ENCODE measurements at places on chromosomes 3 and 15. TPM values are rescaled to one million over a fixed set of nuclear protein-coding genes. Genes with fewer than 3 reads are reported as not detected.

- DNase-seq = no peak
These were observed 82.3 kb downstream of the LPP start for GRCh38 chr3:188236271-188236670.

- DNase-seq = no peak
These were observed 48.1 kb downstream of the CALML4 start for GRCh38 chr15:68157074-68157473.

- no peak for DNase-seq
These were observed 75.9 kb upstream of the FGF12 start for GRCh38 chr3:192802957-192803899.

DNA sequence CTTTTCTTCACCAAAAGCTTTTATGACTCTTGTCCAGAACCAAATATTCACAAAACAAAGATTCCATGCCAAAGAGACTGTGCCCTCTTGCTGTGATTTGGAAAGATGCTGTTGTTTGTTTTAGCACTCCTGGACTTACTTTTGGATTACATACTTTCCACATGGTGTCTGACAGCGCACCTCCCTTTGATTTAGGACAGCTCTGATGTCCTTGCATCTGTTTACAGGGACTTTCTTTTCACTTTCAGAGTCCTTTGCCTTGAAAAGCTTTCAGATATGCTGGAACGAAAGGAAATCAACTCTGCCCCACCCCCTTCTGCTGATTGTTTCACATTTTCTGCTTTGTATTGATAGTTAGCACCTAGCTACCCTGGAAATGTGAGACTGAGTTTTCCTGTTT is 133.0 kb upstream of the NR2E3 start:
- no peak for DNase-seq

- no peak for DNase-seq
These were observed 8.6 kb upstream of the TIPIN start for GRCh38 chr15:66364944-66365528.

GRCh38 chr3:54901906-54902685 is 25.8 kb downstream of the LRTM1 start:
- DNase-seq = no peak

DNA sequence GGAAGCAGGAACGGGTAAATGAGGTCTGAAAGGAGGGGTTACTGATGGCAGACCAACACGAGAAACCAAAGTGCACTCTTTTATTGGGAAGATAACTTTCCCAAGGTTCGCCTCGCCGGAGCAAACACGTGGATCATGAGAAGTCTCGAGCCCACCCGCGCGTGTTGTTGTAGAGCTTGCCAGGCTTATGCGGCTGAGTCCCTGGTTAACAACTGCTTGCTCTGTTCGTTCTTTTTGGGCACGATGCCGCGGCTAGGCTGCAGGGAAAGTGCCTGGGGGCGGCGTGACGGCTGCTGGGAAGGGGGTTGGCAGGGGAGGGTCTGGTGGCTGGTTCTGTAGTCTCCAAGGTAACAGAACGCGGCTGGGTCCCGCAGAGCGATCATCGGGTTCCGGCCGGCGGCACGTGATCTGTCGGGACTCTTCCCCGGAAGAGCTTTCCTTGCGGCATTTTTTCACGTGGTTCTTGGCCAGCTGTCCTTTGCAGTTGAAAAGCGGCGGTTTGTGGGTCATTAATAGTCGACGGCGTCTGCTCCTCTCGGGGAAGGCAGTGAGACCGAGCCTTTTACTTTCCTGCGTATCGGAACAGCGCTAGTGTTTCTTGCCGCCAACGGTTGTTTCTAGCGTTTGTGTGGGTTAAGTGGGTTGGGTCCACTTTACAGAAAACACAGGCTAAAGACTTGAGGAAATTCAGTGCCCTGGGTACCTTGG is 1.5 kb downstream of the MGA start:
- DNase-seq = peak; percentile 19

DNA sequence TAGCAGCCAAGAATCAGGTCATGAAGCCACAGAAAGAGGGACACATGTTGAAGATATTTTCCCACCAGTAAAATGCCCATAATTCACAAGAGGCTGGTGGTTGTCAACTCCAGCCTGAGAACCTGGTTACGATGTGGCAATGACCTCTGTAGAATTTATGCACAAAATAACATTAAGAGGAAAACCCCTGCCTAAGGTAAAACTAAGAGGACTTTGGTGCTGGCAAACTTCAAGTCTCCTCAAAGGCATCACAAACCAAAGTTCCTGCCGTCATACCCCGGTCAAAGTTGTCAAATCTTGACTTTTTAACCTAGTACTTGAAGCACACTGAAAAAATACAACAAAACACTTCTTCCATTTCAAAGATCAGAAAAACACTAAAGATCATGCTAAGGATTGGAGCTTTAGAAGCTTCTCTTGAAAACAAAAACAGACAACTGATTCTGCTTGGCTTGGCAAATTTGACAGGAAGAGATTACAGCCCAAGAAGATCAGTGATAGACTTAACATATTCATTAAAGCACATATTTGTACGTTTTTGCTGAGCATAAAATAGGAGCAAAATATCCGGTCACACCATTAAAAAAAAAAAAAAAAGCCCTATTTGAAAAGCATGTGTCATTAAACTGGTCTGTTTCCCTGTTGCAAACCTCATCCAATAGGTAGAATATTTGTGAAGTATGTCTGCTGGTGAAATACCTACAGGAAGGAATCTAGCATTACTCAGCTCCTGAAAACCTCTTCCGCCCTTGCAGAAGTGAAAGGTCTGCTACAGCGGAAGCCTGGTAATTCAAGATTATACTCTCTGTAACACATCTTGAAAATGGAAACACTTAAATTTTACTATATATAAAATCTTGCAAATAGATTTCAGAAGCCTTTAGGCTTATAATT is 22.8 kb downstream of the EIF4E3 start:
- no peak for DNase-seq

GRCh38 chr15:63600001-63600615 is 2.9 kb downstream of the FBXL22 start:
- DNase-seq = peak; percentile 79

DNA sequence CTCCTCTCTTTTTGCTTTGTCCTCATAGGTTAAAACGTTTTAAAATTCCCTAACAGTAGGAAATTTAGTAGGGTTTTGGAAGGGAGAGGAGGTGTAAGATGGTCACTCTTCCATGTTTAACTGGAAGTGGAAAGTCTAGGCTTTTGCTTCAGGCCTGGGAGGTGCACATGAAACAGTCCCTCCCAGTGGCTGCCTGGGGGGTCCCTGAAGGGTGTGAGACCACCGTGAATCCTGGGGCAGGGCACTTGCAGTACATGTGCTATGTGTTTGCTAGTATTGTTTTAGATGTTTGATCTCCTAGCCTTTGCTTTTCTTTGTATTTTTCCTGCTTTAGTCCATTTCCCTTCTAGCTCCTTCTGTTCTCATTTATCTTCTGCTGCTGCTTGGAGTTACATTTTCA is 178.5 kb downstream of the THSD4 start:
- no peak for DNase-seq

GRCh38 chr3:81152156-81152555 is 609.3 kb downstream of the GBE1 start:
- no peak for DNase-seq

DNA sequence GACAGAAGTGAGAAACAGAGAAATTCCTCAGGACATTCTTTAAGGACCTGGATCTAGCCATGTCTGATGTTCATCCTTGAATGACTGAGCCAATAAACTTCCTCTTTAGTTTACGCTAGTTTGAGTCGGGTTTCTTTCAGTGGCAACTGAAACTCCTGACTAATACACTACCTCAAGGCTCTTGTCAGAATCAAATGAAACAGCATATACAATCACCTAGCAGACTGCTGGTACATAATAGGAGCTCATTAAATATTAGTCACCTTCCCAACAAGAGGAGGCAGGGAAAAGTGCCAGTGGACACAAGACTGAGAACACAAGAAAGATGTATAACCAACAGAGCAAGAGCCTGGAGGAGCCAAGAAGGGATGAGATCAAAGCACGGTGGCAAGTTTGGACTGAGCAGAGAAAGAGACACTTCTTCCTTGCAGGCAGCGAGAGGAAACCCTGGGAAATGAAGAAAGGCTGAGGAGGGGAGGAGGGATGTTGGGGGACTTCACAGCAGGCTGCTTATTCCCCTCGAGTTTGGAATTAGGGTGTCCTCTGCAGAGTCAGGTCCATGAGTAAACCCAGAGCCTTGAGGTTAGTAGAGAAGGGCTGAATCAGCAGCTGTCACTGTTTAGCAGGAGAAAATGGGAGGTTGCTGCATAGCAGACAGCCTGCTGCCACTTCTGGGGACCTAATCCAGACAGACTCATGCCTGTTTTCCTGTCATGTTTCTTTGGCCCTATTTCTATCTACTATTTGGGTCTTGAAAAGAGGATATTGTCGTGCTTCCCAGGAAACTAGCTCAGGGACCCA is 73.3 kb downstream of the MRPL46 start:
- no peak for DNase-seq

GRCh38 chr3:30085486-30085885 is 520.9 kb upstream of the TGFBR2 start:
- DNase-seq = no peak

- no peak for DNase-seq
These were observed 197.5 kb downstream of the ADAMTS9 start for GRCh38 chr3:64490180-64490724.

GRCh38 chr15:93250209-93250608 is 161.2 kb upstream of the RGMA start:
- DNase-seq = no peak

GOLGA8T gene
- total RNA-seq = 1.4 TPM

ASB14 gene
- not detected for total RNA-seq

MINAR1 gene
- total RNA-seq = 0.21 TPM

PRR20G gene
- total RNA-seq = not detected

CSPG4 gene
- total RNA-seq = 258 TPM
